GM23248 (cell line): ENCODE measurements at places on chromosomes 3 and 15. TPM values are rescaled to one million over a fixed set of nuclear protein-coding genes. Genes with fewer than 3 reads are reported as not detected.

DZIP1L gene
- 9.6 and 11.1 TPM in 2 replicates for polyA plus RNA-seq

PLXNB1 gene
- 3.3 and 4.9 TPM in 2 replicates for polyA plus RNA-seq

CD86 gene
- not detected in 2 replicates for polyA plus RNA-seq

PLCB2 gene
- 1.1 TPM in 2 replicates for polyA plus RNA-seq

GABRA5 gene
- polyA plus RNA-seq: 0.24 and 0.29 TPM in 2 replicates

CD200R1 gene
- not detected in 2 replicates for polyA plus RNA-seq

UCN2 gene
- polyA plus RNA-seq: 0.25 and 0.45 TPM in 2 replicates

HIGD2B gene
- polyA plus RNA-seq: not detected in 2 replicates

NUP210 gene
- 0.04 and 0.18 TPM in 2 replicates for polyA plus RNA-seq

TPRG1 gene
- not detected in 2 replicates for polyA plus RNA-seq

UBXN7 gene
- 38.7 and 40.2 TPM in 2 replicates for polyA plus RNA-seq

ISL2 gene
- polyA plus RNA-seq: 0.68 and 0.98 TPM in 2 replicates
